ENCODE measurements at places on chromosomes 1 and 21. TPM values are rescaled to one million over a fixed set of nuclear protein-coding genes. Genes with fewer than 3 reads are reported as not detected.

DNA sequence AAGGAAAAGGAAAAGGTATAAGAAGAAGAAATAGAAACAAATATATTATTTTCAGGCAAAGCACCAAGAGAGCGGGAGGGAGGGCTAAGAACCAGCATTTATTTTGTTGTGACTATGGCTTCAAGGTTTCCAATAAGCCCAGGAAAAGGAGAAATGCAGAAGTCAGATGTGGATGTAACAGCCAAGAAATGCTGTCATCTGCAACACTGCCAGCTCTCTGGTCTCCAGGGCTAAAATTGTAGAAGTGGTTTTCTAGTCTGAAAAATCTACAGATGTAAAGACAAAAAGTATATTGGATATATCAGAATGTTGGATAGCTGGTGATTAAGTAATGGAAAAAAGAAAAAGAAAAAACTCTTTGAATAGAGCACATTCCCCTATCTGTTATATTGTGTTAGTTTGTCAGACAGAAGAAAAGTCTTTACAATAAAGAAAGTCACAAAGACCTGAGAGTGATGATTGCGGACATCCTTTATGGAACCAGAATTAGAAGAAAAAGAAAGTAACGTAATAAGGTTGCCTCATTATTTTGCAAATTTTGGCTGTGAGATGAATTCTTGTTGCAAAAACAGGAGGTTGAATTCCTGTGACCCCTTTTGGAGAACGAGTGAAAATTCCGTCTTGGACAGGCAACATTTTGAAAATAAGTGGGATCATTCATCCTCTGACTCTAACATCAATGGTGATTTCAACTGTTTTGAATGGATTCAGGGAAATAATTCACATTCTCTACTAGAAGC lies 938.1 kb downstream of the TTLL7 start:
- DNase-seq: peak; percentile 88

The PIGC gene
- 24.9 TPM for polyA plus RNA-seq

- no peak for DNase-seq
Observed at GRCh38 chr1:30321246-30321910, 402.0 kb downstream of the MATN1 start.

DNA sequence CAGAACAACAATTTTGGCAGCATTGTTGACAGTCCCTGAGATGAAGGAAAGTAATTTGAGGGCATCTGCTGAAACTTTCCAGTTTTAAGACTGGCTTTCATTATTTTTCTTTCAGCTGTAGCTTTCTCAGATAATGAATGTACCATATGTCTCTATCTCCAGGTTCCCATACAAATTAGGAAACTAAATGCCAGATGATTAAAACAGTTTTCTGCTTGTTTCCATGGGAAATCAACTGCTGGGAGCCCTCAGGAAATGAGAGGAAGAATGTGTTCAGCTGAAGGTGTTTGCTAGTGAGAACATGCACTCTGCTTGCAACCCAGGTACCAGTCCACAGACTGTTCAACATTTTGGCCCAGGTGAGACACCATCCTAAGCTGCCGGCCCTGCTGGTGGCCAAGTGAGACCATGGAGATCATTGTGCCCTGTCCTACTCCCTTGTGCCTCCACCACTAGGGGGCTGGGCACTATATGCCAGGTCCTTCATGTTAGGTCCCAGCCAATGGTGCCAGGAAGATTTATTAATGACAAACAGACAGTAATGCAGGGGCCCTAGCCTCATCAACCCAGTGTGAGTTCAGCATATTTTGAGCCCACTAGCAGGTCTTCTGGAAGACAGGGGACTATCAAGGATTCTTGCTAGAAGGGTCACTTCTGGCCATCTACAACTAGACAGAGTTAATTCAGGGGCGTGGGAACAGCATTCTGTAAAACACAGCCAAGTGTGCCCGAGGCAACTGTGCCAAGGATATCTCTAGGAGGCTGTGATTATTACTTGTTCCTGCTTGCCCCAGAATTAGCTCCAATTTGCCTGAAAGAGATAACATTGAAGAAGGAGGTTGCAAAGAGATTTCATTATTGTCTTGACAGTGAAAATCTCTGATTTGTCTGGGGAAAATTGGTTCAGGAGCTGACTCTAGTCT lies 17.0 kb upstream of the LRRC8C start:
- DNase-seq: no peak

DNA sequence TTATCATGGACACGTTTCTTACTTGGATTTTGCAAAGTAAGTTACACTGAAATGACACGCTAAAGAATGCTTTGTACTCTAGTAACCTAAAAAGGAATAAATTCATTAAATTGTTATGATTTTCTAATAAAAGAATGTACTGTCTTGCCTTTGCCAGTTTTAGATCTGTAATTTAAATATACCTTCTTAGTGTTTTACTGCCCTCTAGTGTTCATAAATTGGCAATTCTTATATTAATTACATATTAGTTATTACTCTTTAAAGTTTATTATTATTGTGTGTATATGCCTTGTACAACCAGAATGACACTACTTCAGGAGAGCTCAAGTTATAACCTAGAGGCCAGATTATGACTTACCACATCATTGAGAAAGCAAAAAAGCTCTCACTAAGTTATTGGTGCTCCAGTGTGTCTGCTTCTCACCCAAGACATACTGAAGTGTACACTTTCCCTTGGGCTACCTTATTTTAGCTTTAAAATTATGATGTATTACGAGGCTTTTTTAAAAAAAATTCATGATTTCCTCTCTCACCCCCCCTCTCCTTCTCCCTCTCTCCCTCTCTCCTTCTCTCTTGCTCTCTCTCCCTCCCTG lies 169.9 kb downstream of the HS2ST1 start:
- peak; percentile 26 for DNase-seq

The MMEL1 gene
- 0.39 TPM for polyA plus RNA-seq

The ASCL5 gene
- polyA plus RNA-seq: 0.32 TPM

GRCh38 chr1:170853867-170854266 lies 81.5 kb upstream of the MROH9 start:
- DNase-seq: no peak

The OR2L2 gene
- polyA plus RNA-seq: 0.06 TPM

DNA sequence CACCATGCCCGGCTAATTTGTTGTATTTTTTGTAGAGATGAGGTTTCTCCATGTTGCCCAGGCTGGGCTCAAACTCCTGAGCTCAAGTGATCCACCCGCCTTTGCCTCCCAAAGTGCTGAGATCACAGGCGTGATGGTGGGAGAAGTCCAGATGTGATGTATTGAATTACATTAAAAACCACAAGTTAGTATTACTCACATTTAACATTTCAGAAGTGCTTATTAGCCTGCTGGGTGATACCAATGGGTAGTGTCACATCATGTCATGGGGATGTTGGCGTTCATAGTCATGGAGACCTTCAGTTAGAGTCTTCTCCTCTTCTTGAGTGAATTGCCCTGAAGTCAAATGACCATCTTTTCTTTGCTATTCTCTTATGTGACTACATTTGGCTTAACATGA lies 63.6 kb upstream of the VAMP3 start:
- DNase-seq: no peak

GRCh38 chr1:239635276-239635675 lies 248.9 kb downstream of the CHRM3 start:
- no peak for DNase-seq

DNA sequence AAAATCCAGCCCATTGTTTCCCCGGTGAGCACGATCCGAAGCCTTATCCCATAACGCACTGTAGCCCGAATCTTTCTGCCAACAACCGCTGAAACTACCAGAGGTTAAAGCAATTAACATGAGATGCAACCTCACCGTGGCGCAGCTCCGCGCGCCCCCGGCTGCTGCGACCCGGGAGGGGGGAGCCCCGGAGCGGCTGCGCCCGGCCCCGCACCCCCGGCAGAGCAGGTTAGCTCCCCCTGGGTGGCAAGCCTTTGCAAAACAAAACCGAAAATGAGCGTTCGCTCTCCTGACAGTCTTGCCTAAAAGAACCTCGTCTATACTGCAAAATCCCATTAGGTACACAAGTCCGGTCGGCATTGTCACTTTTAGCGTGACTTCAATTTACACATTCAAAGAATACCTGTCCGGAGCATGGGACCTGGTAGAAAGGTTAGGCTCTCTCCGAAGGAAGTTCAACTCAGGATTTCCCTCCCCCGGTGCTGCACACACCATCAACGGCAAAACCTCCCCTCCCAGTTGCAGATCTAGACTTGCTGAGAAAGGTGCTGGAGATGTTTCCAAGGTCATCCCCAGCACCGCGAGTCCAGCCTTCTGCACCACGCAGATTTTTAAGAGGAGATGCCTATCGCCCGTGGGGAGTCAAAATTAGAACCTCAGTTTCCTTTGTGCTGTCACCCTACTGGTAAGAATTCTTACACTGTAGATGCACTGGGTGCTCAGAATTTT lies 107.5 kb downstream of the ZNF281 start:
- no peak for DNase-seq

- no peak for DNase-seq
Observed at GRCh38 chr1:109664671-109665070, 3.2 kb upstream of the GSTM2 start.

GRCh38 chr1:3066250-3066711 lies 2.7 kb upstream of the PRDM16 start:
- DNase-seq: no peak

DNA sequence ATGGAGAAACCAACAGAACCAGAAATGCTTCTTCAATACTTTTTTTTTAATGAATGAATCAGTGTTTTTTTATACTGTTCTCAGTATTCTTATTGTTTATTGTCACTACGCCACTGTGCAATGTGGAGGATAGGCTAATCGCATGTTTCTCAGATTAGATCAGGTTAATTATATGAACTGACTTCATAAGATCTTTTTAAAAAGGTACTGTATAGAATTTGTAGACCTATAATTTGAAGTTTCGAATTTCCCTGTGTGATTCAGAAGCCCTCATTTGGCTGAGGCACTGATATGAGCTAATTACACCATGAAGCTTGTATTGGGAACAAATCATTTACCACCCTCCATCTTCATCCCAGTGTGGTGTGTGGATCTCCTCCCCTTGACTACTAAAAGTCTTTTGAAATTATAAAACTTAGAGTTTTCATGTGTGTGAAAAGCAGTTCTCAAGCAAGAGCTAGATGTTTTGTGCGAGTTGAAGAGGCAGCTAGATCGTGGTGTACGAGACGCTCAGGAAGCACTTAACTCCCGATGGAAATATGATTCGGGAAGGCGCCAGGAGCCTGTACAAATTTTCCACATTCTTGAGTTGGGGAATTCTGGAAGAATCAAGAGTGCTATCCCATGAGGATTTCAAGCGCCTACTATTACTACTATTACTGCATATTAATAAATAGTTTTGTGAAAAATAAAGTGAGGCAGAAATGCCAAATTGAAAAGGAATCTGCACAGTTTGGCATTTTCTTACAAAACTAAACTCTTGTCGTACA lies 52.1 kb upstream of the KCNE2 start:
- DNase-seq: no peak

Data from forelimb muscle (tissue), 1 donor.